ENCODE measurements at places on chromosomes 13 and 19. TPM values are rescaled to one million over a fixed set of nuclear protein-coding genes. Genes with fewer than 3 reads are reported as not detected.

SLC25A41 gene
- 0.49 TPM for polyA plus RNA-seq

SUGP2 gene
- 92.9 TPM for polyA plus RNA-seq

- no peak for DNase-seq
These were observed 19.0 kb downstream of the AKT2 start for GRCh38 chr19:40266119-40266518.

GRCh38 chr19:44869733-44870470 is 21.2 kb upstream of the TOMM40 start:
- no peak for DNase-seq

DNA sequence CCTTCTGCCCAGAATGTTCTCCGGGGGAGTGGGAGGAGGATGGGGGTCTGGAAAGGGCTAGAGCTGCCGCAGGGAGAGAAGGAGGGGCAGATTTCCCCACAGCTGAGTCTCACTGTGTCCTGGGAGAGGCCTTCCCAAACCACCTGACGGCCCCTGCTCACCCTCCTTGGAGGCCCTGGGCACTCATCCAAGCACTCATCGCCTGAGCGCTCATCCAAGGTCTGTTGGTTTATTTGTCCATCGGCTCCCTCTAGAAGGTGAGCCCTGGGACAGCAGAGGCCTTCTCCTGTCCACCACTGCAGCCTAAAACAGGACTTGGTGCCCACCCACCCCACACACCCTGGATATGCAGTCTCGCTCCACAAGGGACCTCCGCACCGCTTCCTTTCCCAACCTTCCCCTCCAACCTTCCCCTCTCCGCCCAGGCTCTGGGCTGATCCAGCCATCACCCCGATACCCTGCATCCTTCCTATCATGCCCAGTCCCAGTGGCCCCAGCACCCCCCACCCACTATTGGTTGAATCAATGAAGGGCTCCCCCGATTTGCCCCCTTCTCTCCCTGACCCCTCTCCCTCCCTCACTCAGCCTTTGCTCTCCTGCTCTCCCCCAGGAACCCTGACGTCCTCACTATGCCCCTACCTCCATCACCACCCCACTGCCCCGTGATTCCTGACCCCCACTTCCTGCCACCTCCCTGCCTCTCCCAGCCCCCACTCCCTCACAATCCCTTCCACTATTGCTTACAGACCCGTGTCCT is 1.7 kb downstream of the UBXN6 start:
- peak; percentile 80 for DNase-seq

- DNase-seq = no peak
These were observed 20.7 kb downstream of the PIP5K1C start for GRCh38 chr19:3679581-3679980.

- DNase-seq = no peak
These were observed 25.3 kb downstream of the TM9SF2 start for GRCh38 chr13:99526549-99526948.

GRCh38 chr13:30091035-30091434 is 216.3 kb downstream of the KATNAL1 start:
- DNase-seq = no peak

DNA sequence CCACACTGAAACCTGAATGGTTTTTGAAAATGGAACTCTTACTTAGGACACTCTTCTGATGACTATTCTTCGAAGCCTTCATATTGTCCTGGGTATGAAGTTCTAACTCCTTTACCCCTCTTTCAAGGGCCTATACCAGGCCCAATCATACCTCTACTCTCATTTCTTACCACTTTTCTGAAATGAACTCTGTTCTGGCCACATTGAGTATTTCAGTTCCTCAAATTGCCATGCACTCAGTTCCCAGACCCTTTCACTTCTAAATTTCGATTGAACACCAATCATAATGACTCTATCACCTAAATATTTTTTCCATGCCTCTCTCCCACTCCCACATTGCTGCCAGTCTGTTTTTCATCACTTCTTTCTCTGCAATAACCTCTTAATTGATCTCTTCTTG is 53.7 kb downstream of the LACC1 start:
- DNase-seq = no peak

DNA sequence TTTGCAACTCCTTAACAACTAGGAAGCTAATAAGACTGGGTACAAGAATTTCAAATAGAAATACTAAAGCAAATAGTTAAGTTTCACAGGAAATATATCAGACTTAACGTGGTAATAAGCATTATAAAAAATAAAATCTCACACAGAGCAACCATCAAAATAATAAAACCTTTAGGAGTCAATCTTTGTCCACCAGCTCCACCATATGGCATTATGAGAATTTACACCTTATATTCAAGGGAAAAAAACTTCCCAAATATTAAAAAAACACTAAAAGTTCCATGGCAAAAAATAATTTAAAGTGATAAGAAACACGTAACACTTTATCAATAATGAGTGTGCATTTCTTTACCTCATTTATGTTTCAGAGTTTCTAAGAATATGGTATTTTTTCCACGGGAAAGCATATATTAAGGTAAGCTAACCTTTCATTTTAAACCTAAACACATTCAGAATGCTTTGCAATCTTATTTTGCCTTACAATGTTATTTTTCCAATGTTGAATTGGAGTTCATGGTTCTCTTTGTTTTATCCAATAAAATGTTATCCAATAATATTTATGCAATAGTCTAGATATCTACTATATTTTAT is 423.2 kb upstream of the SGCG start:
- DNase-seq = no peak

- DNase-seq = no peak
These were observed 16.0 kb downstream of the SMAD9 start for GRCh38 chr13:36903925-36904595.

GRCh38 chr13:39107561-39107960 is 69.3 kb downstream of the NHLRC3 start:
- DNase-seq = no peak

Data from muscle of arm (tissue), 14 donors.